ENCODE measurements at places on chromosomes 3 and 15.

- DNase-seq = no peak
Measured at GRCh38 chr15:65512189-65512588, 5.3 kb downstream of the DPP8 start.

GRCh38 chr3:194306771-194307640, 44.1 kb downstream of the CPN2 start:
- DNase-seq = peak; percentile 40

DNA sequence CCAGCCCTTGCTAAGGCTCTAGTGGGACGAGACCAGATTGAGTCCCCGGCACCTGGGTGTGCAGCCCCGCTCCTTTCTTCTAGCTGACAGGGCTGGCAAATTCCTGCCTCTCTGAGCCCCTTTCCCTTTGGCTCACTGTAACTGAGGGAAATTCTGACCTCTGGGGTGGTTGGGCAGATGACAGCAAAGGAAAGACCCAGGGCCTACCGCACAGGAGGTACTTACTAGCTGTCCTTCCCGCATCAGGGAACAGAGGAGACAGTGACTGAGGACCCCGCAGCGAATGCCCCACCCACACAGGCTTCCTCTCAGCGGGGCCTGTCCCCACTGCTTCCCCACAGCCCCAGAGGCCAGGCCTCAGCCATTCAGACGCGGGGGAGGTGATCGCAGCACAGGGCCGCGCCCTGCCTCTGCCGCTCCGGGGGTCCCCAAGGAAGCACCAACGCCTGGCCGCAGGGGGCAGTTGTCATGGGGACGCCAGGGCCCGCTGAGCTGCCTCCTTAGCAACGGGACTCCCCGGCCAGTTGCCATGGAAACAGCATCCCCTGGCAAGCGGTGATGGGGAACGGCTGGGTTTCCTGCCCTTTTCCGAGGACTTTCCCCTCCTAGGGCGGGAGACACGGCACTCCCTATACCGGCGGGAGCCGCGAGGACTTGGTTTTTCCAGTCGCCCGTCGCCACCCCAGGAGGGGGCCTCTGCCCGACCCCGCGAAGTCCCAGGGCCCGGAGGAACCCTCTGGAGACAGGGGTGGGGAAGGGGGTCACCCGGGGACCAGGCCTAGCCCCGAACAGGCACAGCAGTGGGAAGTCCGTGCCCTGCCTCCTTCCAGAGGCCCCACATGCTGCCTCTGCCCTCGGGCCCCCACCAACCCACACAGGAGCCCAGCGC, 50.1 kb downstream of the HCN4 start:
- no peak for DNase-seq

GRCh38 chr3:172751175-172751704, 714 bp downstream of the ECT2 start:
- DNase-seq = no peak

- no peak for DNase-seq
Measured at GRCh38 chr3:20743553-20744321, 557.7 kb upstream of the SGO1 start.

Data from sigmoid colon (tissue), 7 donors.